ENCODE measurements at places on chromosomes 4 and X. TPM values are rescaled to one million over a fixed set of nuclear protein-coding genes. Genes with fewer than 3 reads are reported as not detected.

GRCh38 chrX:38803243-38803587, 2.0 kb downstream of the MID1IP1 start:
- no peak for DNase-seq

DNA sequence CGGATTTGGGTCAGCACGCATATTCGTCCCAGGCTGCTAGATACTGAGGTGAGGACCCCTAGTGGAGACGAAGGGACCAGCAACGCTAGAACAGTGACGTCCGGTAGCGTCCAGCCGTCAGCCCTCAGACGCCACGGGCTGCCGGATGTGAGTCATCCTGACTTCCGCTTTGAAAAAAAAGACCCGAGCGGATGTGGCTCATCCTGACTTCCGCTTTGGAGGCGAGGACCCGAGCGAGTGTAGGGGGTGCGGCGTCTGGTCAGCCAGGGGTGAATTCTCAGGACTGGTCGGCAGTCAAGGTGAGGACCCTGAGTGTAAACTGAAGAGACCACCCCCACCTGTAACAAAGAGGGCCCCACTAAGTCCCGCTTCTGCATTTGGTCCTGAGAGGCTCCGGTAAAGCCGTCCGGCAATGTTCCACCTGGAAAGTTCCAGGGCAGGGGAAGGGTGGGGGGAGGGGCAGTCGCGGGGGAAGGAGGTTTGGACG, at the start of gene MAGEB2:
TSS of gene MAGEB2 (plus strand) at position 207 of the 487 bp plus-strand sequence. CDS start 3,018 bp downstream, outside the sequence.
- DNase-seq: no peak

DNA sequence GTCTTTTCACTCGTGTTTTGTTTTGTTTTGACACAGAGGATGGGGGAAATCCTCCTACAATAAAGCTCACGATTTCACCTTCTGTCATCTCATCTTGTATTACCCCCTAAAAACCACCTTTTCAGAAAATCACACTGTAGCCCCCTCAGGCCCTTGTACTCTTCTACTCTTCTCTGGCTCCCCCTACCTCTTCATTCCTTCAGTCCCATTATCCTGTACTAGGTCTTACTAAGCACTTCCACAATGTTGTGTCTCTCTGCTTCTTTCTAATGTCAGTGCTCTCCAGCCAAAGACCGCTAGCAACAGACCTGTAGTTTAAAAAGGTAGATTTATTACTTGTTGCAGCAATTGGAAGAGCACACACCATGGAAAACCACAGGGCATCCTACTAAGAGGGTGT, 30.0 kb upstream of the RNF128 start:
- no peak for DNase-seq

DNA sequence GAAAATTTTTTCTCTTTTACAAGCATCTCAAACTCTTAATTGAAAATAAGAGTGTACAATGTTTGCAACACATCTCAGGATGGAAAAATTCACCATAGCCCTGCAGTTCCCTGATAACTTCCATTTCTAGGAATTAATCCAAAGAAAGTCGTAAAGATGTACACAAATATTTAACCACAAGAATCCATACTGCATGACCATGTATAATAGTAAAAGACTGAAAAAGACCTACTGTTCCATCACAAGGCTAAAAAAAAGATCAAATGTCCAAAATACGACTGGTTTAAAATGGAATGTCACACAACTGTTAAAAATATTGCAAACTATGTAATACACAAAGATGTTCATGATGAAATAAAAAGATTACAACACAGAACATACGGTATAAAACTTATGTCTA, 32.1 kb downstream of the HUWE1 start:
- no peak for DNase-seq

DNA sequence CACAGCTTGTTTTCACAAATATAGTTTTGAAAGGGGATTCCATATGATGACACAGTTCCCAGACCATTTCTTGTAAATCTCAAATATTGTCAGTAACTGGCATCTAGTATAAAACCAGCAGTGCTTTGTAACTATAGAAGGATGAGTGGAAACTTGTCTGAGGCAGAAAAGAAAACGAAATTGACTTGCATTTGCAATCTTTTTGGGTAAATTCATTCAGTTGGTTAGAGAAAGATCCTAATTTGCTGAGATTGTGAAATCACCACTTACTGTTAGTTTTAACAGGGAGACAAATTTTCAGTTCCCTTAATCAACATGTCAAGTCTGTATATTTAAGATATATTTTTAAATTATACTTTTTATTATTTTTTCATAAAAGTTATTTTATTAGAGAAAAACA, 71.5 kb upstream of the VEGFC start:
- DNase-seq: no peak

GRCh38 chr4:1646690-1647089, 37.4 kb downstream of the FAM53A start:
- DNase-seq: no peak

DNA sequence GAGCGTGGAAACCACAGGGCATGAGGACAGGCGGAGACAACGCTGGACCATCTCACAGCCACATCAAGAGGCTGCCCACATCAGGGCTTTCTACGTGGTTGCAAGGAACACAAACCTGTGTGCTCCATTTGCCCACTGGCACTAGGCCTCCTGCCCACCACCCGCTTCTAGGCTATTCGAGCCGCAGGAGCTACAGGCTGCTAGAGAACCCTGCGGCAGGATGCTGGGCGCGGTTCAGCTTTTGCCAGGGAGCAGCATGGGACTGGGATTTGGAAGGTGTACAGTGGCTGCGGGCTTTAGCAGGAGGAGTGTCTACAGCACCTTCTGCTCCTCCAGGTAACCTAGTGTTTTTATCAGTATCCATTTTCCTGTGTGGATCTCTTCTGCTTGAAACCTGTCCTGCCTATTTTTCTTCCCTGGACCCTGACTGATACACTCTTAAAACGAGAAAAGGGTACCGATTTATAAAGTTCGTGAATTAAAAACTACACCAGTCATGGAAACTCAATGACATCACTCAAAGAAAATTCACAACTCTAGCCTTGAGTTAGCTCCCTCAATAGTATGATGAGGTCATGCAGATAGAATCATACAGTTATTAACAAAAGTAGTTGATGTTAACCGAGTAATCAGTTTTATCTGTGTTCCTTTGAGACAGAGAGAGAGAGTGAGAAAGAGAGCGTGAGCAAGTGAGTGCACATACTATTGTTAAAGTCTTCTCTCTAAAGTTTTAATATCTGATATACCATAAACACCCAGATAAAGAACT, 12.8 kb downstream of the NOP14 start:
- DNase-seq: no peak

GRCh38 chr4:172978848-172979247, 189.8 kb upstream of the GALNT7 start:
- DNase-seq: no peak

DNA sequence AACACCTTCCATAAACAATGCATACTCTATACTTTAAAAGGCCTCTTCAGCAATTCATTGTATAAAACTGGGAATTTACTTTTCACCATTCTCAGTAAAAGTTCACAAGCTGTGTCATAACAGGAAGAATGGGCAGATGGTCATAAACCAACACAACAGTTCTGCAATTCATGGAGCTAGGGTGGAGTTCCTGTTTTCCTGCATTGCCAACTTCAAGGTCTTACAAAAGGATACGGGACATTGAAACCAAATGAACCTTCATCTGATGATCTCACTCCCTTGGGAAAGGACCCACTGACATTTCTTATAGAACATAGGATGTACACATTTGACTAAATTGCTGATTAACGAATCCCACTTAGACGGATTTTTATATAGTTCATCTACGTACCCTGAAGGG, 4.1 kb downstream of the KDR start:
- no peak for DNase-seq

GRCh38 chr4:48603366-48604003, 113.4 kb downstream of the ZAR1 start:
- DNase-seq: no peak

SMIM10 gene
- not detected for total RNA-seq

EIF2S3 gene
- total RNA-seq: 184 TPM

SASH3 gene
- 76.7 TPM for total RNA-seq

TENM3 gene
- total RNA-seq: not detected

FHDC1 gene
- not detected for total RNA-seq

PPP1R2C gene
- total RNA-seq: not detected

SUPT20HL2 gene
- total RNA-seq: not detected
